ENCODE measurements at places on chromosomes 12 and 14. TPM values are rescaled to one million over a fixed set of nuclear protein-coding genes. Genes with fewer than 3 reads are reported as not detected.

DNA sequence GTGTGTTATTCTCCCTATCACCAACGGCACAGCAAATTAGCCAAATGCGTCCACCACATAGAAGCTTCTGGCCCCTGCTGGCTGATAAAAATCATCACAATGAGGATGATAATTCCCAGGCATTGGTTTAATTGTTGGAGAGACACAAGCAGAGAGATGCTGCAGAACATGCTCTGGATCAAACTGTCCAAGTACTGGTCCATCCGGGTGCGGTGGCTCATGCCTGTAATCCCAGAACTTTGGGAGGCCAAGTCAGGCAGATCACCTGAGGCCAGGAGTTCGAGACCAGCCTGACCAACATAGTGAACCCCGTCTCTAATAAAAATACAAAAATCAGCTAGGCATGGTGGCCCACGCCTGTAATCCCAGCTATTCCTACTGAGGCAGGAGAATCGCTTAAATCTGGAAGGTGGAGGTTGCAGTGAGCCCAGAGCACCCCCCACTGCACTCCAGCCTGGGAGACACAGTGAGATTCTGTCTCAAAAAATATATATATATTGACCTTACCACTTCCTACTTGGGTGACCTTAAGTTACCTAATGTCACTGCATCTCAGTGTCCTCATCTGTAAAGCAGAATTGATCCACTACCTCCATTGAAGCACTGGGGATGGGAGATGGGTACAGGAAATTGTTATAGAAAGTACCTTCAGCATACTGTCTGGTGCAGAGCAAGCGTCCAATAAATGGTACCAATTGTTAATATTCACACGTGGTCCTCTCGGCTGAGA is 83.7 kb upstream of the EGLN3 start:
- DNase-seq: no peak

DNA sequence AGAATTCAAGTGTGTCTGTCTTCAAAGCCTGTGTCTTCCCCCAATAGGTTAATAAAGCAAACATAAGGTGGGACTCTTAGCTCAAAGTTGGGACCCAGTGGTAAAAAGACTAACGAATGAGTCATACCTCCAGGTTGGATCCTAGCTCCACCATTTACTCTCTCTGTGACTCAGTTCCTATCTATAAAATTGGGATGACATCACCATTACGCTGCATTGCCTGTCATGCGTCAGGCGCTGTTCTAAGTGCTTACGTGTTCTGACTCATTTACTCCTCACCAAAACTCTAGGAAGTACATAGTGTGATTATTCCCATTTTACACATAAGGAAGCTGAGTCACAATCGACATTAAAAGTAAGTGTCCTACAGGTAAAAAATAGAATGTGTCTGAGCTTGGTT is 915.8 kb downstream of the VRK1 start:
- no peak for DNase-seq

GRCh38 chr12:47302111-47302671 is 222.4 kb upstream of the AMIGO2 start:
- DNase-seq: no peak

DNA sequence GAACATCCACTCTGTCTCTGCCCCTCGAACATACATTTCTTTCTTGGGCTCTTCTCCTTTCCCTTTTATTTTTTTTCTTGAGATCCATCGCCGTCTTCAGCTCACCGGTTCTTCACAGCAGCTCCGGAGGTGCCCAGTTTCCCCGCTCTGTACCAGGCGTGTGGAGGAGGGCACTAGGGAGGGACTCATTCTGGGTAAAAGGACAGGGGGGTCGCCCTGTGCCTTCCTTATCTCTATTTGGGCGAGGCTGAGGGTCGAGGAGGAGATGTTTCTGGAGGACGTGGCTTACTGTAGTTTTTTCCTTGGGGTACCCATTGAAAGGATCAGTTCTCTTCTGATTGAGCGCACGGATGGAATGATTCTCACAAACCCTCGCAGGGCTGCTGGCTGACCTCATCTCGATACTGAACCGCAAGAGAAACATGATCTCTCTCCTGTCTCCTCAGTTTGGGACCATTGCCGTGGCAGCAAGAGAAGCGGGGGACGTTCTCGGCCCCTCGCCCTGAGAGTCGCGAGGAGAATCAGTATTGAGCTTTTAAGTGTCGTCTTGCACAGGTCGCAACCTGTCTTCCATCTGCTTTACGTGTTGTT is 386 bp downstream of the LIN52 start:
- no peak for DNase-seq

DNA sequence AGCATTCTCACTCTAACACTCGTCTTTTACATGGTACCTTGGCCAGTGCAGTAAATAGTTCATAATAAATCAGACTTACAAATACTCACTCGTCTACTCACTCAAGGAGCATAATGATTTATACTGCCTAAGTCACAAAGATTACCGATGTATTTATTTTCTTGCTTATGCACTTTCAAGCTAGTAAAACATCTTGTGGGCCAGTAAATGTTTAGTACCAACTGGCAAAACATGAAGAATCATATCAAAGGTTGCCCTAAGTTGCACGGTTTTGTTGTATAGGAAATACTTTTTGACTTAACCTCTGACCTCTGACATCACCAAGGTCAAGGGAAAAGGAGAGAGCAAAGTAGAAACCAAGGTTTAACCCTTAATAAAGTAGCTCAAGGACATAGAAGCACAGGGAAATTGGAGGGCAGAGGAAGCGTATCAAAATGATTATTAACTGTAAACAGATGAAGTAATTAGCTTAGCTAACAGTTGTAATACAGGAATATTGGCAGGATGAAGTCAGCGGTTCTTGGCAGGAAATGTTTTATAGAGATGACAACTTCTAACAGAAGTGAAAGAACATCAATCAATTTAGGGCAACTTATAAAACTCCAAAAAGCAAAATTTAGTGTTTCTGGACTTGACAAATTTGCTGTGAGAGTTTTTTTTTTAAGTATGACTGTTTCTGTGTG is 131.9 kb downstream of the HMGA2 start:
- no peak for DNase-seq

- DNase-seq: no peak
Measured at GRCh38 chr14:44027397-44027796, 479.7 kb downstream of the FSCB start.

DNA sequence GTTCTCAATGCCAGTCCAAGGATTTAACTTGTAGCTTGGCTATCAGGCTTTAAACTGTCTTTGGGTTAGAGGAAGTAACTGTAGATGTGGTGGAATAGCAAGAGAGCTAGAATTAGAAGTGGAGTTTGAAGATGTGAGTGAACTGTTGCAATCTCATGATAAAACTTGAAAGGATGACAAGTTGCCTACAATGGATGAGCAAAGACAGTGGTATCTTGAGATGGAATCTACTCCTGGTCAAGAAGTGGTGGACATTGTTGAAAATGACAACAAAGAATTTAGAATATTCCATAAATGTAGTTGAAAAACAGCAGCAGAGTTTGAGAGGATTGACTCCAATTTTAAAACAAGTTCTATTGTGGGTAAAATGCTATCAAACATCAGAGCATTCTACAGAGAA is 199.0 kb downstream of the DUSP6 start:
- DNase-seq: no peak

GRCh38 chr12:46886541-46887041 is 60.8 kb upstream of the SLC38A4 start:
- no peak for DNase-seq

GRCh38 chr12:54390668-54391551 is 6.4 kb upstream of the ZNF385A start:
- no peak for DNase-seq

- no peak for DNase-seq
Measured at GRCh38 chr14:62289471-62289870, 527.3 kb downstream of the SNAPC1 start.

DNA sequence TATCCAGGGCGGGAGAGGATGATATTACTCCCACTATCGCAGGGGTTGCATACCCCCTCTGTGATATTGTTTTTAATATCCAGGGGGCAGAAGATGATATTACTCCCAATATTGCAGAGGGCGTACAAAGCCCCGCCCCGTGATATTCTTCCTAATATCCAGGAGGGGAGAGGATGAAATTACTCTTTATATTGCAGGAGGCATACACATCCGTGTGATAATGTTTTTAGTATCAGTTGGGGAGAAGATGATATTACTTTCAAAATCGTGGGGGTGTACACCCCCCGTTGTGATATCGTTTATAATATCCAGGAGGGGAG is 52.9 kb upstream of the OXA1L start:
- DNase-seq: no peak

CCDC196 gene
- not detected for total RNA-seq

HOXC4 gene
- total RNA-seq: not detected

BIN2 gene
- 2.1 TPM for total RNA-seq
